ENCODE measurements at places on chromosomes 2 and 18.

DNA sequence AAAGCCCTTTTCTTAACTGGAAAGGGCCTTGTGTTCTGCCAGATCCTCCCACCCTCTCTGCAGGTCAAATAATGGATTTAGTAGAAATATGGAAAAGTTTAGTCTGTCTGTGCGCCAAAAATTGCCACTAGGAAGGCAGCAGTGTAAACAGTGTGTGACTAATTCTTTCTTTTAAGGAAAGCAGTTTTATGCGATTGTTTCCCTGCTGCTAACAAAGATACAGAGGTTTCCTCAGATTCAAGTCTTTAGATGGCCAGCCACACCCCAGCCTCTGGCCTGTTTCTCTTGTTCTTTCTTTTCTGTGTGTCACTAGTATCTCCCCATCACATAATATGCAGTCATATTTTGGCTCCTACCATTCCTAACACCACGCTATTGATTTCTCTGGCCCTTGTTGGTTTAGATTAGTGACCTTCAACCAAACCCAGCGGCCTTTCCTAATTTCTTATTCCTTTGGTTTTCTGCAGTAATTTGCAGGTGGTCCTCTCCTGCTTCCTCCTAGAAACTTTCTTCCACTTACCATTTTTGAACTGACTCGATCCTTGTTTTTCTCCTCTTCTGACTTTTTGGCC is 157.4 kb downstream of the LTBP1 start:
- no peaks in the 10 kb centered on the region for H3K36me3 ChIP-seq
- no peak overlapping the region for H3K4me3 ChIP-seq
- DNase-seq = no peak
- no peak overlapping the region for H3K27ac ChIP-seq

- no peak for DNase-seq
- no peaks in the 10 kb centered on the region for H3K36me3 ChIP-seq
- no peak overlapping the region for H3K4me3 ChIP-seq
- H3K4me1 ChIP-seq = no peaks in the 10 kb centered on the region
- H3K27ac ChIP-seq = no peak overlapping the region
Measured at GRCh38 chr2:33086400-33087015, 139.8 kb downstream of the LTBP1 start.

DNA sequence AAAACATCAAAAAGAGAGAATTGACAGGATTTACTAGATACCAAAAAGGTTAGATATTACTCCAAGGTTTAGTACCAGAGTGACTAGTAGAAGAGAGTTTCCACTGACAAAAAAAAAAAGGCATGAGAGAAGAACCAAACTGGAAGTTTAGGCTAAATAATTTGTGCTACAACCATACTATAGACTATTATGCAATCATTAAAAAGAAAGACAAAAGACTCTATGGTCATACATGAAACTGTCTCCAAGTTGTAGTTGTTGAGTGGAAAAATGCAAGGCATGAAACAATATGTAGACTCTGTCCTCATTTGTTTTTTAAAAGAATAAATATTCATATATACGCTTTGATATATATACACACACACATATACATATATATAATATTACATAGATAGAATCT is 1.7 kb upstream of the EXOC6B start:
- no peak overlapping the region for H3K27ac ChIP-seq
- DNase-seq = no peak
- no peak overlapping the region for H3K4me3 ChIP-seq

DNA sequence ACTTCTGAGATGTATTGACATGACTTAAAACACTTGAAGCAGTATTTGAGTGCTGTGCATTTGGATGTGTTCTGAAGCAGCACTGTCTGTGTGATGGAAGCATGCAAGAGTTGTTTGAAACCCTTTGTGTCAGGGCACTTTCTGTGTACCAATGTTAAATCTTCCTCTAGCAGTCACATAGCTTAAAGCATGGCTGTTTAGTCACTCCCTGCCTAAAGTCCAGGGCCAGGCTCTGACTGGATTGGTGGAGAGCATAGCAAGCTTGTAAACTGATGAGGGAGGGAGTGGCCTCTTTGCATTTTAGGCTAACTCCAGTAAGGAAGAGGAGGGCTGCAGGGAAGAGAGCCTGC is 73.5 kb downstream of the MYO1B start:
- peak overlapping the region; percentile 22 for H3K27ac ChIP-seq
- DNase-seq = no peak
- no peak overlapping the region for H3K4me3 ChIP-seq

- H3K27ac ChIP-seq = peak overlapping the region; percentile 3
- no peaks in the 10 kb centered on the region for H3K27me3 ChIP-seq
- H3K4me3 ChIP-seq = no peak overlapping the region
- H3K36me3 ChIP-seq = no peaks in the 10 kb centered on the region
Measured at GRCh38 chr18:62979176-62979575, 263.8 kb downstream of the PHLPP1 start.

DNA sequence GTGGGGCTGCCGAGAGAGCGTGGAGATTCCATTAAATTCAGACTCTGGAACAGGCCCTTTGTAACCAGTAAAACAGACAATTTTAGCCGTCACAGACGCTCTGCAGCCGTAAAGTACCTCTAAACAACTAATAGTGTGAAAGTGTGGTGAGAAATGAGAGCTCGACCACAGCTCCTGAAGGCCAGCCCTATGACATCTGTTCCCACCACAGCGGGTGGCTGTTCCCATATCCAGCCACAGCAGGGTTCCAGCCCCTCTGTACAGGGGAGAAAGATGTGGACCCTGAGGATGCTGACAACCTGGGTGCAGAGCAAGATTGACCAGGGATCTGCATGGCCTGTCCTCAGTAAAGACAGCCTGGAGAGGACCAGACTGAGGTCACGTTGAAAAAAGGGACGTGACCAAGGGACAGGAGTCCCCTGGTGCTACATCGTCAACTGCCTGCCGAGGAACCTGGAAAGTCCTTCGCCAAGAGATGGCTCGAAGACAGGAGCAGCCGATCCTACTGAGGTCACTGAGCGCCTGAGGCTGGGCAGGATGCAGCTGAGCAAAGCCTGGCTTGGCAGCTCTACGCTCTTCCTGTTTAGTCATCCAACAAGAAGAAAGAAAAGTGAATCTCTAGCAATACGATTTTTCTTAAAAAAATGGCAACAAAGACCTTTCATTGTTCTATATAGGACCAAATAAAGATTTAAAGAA is 831.7 kb downstream of the RNF144A start:
- DNase-seq = peak; percentile 84
- H3K4me3 ChIP-seq = no peak overlapping the region
- no peaks in the 10 kb centered on the region for H3K27me3 ChIP-seq
- no peaks in the 10 kb centered on the region for H3K4me1 ChIP-seq

- no peaks in the 10 kb centered on the region for H3K4me1 ChIP-seq
- no peaks in the 10 kb centered on the region for H3K27me3 ChIP-seq
- H3K27ac ChIP-seq = peak overlapping the region; percentile 80
Measured at GRCh38 chr2:100292022-100292580, 30.2 kb downstream of the LONRF2 start.

Measured in breast epithelium (tissue), 4 donors.